ENCODE measurements at places on chromosomes 13 and 19. TPM values are rescaled to one million over a fixed set of nuclear protein-coding genes. Genes with fewer than 3 reads are reported as not detected.

Gene NUMBL
- 95.4 TPM for total RNA-seq

Gene KLF1
- 0.39 TPM for total RNA-seq

Gene CFD
- total RNA-seq = 104 TPM

- DNase-seq = no peak
- H3K27me3 ChIP-seq = no peaks in the 10 kb centered on the region
- H3K27ac ChIP-seq = no peak overlapping the region
- H3K4me3 ChIP-seq = no peak overlapping the region
Measured at GRCh38 chr13:28734906-28735305, 16.1 kb upstream of the SLC46A3 start.

Data from aorta (tissue), 5 donors.